ENCODE measurements at places on chromosomes 16 and 17.

- DNase-seq: no peak
Measured at GRCh38 chr17:6701719-6702118, 11.4 kb downstream of the SLC13A5 start.

DNA sequence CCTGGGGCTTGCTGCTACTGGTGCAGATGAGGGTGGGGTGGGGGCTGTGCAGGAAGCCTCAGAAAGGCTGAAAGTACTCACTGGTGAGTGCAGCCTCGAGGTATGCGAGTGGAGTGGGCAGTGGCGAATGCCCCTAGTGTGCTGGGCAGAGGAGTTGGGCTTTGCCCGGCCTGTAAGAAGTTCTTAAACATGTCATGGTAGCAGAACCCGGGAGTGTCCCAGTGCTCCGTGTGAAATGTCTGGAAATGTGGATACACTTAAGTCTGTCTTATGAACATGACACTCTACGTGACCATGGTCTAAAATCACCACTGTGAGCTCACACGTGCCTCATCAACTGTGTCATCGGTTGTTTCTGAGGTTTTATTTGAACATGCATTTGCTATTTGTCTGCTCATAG lies 1.7 kb downstream of the SMTNL2 start:
- no peak for DNase-seq

- DNase-seq: peak; percentile 48
Measured at GRCh38 chr16:87210894-87211293, 106.3 kb downstream of the C16orf95 start.

GRCh38 chr17:80029258-80029974 lies 6.3 kb downstream of the TBC1D16 start:
- DNase-seq: peak; percentile 78

GRCh38 chr16:48049847-48050246 lies 105.9 kb downstream of the ABCC12 start:
- peak; percentile 26 for DNase-seq

- no peak for DNase-seq
Measured at GRCh38 chr17:10052106-10052813, 146.1 kb downstream of the GAS7 start.

DNA sequence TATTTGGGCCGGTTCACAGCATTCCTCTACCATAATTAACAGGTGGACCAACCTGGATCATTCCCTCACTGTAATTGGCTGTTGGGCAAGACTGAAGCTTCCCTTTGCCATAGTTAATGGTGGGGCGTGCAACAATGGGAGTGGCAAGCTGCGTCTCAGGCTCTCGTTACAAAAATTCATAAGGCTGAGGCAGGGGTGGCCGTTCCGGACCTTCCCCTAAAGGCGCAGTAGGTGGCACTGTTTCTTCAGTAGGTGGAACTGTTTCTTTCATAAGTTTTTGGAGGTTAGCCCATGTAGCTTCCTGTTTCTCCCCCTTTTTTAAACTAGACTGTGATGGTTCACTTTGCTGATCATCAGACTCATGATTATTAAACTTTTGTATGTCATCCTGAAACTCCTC lies 17.0 kb upstream of the TMC5 start:
- DNase-seq: no peak
